NCI-H1048 (cell line): ENCODE measurements at places on chromosomes 1 and 21.

- DNase-seq = no peak
Measured at GRCh38 chr1:236002572-236002971, 62.3 kb downstream of the NID1 start.

DNA sequence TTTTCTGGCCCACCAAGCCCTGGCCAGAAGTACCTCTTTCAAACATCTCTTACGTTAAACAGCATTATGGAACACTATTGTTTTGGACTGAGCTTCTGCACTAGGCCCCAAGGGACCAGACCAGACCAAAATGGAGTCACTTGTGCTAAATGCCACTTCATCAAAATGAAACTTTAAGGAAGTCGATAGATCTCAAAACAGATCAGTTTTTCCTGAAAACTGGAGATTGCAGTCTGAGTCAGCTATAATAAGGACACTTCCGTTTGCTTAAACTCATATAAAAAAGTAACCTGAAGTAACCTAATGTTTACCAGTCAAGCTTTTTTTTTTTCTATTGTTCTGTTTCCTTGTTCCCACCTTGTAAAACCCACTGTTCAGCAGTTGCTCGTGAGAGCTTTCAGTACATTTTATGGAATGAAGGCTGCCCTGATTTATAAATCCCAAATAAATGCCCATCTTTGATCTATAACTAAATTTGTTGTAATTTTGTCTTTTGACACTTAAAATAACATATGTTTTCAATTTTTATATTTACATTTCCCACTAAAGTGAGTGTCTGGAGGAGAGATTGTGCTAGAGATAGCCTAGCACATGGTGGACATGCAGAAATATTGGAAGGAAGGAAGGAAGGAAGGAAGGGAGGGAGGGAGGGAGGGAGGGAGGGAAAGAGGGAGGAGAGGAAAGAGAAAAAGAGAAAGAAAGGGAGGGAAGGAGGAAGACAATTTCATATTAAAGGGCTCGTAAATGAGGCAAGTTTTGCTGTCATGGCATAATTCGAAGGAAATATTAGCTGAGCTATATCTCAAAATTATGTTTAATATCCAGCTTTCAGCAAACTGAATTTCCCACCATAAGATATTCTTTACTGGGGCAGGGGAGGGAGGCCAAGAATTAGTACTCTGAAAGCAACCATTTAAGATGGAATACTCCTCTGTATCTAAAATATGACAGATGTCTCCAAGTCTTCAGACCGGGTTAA lies 77.0 kb upstream of the CXADR start:
- no peak for DNase-seq

GRCh38 chr21:41011098-41011731 lies 156.7 kb upstream of the BACE2 start:
- DNase-seq = no peak

- no peak for DNase-seq
Measured at GRCh38 chr21:29053011-29053553, 20.4 kb downstream of the CCT8 start.

DNA sequence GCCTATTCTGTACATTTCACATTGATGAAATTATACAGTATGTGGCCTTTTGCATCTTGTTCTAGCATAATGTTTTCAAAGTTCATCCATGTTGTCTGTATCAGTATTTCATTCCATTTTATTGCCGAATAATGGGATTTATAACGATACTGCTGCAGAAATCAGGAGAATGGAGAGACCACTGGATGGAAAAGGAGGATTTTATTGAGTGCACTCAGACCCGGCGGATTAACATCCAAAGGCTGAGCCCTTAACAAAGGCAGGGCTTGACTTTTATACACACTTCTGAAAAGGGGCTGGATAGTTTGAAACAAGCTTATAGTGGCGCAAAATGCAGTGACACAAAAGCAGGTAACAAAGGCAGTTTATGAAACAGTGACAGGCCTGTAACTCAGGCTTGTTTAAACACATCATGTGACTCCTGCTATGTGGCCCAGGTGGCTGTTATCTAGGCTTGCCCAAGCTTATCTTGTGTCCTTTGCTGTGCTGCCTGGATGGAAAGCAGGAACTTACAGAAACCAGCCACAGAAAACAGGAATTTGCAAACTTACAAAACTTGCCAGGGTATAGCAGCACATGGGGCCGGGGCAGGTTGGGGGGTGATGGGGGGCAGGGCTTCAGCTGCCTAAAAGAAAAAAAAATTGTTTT lies 32.8 kb upstream of the KCNJ15 start:
- DNase-seq = no peak

DNA sequence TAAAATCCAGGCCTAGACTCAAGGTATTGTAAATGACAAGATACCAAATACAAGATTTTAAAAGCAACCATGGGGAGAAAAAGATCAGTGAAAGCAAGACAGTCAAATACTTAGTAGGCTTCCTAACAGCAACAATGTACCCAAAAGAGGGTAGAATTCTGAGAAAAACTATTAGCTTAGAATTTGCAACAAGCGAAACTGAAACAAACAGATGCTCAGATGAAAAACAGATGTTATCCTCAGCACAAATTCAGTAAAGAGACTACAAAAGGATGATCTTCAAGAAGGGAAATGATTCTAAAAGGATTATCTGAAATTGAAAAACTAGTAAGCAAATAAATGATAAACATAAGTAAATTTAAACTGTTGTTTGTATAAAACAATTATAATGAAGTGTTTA lies 40.0 kb downstream of the PDC start:
- no peak for DNase-seq

GRCh38 chr1:106944721-106945120 lies 111.8 kb upstream of the PRMT6 start:
- no peak for DNase-seq

DNA sequence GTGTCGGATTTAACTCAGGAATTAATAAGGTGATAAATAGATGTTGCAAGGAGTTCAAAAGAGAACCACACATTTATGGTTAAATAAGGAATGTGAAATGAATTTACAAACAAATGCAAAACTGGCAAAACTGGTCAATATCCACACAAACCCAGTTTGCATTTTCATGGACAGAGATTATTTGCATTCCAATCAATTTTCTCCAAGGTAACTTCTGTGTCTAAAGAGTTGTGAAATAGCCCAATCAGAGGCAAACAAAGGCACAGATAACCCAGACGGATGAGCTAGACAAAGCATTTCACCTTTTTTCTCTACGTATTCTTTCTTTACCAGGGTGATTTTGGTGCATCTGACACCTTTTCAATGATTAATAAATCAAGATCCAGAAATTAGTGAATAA lies 63.9 kb downstream of the MAP3K7CL start:
- no peak for DNase-seq

- no peak for DNase-seq
Measured at GRCh38 chr1:19400875-19401534, 84.3 kb downstream of the CAPZB start.

DNA sequence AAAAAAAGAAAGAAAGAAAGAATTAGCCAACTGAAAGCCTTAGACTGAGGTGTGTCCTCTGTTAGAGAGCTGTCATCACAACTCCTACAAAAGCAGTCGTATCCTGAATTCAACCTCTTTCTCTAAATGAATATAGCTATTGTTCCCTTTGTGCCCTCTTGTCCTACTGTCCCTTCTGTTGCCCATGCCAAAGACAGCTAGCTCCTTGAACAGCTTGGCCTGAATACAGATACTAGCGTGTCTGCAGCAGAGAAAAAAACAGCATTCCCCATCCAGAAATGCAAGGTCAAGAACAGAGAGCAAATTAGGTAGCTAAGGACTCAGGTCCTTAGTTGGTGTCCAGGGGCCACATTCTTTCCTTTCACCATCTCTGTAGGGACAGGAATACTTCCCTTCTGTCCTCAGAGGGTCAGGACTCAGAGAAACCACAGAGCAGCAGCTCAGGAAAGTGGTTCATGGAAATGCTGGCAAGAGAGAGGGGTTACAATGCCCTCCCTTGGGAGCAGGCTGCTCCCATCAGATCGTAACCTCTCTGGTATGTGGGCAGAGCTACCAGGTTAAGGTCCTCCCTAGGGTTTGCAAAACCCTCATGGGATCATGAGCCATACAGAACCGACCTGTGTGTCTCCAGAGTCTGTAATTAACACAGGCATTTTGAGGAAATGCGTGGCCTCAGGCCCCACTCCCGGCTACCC lies 1.8 kb upstream of the ZBTB48 start:
- DNase-seq = no peak

DNA sequence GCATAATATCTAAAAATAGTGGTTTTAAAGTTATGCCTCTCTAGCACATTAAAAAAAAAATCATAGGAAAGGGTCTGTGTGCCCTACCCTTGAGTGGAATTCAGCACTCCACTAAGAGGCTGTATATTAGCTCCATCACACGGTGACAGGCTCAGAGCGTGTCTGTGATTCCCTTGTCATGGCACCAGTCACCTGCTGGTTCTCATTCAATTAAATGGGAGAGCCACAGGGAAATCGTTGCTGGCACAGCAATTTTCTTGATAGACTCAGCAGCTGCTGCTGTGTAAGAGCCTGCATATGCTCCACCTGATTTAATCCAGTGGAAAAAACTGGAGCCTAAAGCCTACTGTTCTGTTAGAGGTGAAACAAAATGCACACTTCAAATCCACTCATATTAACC lies 9.5 kb downstream of the ATP6V1G3 start:
- no peak for DNase-seq

DNA sequence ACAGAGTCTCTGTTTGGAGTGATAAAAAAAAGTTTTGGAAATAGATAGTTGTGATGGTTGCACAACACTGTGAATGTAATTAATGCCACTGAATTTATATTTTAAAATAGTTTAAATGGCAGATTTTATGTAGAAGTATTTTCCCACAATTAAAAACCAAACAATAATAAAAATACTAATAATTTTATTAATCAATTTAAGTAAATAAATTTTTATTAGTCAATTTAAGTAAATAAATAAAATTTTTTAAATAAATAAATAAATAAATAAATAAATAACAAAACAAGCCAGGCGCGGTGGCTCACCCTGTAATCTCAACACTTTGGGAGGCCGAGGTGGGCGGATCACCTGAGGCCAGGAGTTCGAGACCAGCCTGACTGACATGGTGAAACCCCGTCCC lies 4.9 kb upstream of the KDF1 start:
- no peak for DNase-seq

GRCh38 chr1:228691926-228692325 lies 43.4 kb upstream of the RHOU start:
- DNase-seq = peak; percentile 12

- DNase-seq = no peak
Measured at GRCh38 chr21:35399002-35399530, 350.0 kb upstream of the RUNX1 start.

DNA sequence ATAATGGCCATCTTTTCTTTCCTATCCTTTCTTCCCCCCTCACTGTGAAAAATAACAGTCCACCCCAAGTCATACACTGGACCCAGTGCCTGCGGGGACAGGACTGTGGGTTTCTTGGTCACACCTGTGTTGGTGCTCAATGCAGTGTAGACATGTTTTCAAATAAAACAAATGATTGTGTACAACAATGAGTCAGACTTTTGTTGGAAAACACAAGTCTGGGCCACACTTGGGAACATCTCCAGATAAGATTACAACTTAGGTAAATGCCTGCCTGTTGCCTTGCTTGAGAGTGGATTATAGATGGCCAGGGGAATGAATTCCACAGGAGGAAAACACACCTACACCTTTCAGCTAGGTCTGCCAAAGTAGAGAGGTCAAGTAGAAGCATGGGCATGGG lies 34.1 kb downstream of the PDPN start:
- no peak for DNase-seq

DNA sequence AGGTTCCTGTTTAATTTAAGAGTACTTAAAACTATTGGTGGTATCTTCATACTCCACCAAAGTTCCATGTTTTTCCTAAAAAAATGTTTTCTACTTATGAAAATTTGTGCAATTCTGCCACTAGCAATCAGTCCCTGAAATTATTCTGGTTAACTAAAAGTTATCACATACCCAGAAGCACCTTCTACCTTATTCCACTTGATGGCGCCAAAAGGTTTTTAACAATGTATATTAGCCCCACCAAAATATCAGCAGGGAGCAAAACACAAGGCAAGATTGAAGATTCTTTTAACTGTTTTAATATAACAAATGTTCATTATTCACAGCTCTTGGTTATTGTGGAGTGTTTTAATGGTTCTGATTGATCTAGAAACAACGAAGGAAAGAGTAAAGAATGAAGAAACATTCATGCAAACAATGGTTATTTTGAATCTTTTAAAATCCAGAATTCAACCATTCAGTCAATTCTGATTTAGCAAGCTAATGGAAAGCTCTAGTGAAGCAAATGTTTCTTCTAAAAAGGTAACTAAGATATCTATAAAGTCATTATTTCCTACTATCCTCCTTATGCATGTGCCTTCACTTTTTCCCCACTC lies 67.2 kb downstream of the TTLL7 start:
- no peak for DNase-seq

DNA sequence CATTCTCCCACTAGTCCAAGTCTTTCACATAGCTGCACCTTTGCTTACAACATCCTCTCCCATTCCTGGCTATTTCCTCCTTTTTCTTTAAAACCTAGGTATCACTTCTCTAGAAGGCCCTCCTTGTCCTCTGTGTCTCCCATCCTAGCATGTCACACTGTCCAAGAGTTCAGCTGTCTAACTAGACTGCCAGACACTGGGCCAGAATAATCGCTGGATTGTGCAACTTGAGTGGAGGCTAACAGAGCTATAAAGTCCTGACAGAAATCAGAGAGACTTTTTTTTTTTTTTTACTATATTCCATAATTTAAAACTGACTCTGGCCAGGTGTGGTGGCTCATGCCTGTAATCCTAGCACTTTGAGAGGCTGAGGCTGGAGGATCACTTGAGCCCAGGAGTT lies 4.2 kb upstream of the ANGPTL7 start:
- no peak for DNase-seq

DNA sequence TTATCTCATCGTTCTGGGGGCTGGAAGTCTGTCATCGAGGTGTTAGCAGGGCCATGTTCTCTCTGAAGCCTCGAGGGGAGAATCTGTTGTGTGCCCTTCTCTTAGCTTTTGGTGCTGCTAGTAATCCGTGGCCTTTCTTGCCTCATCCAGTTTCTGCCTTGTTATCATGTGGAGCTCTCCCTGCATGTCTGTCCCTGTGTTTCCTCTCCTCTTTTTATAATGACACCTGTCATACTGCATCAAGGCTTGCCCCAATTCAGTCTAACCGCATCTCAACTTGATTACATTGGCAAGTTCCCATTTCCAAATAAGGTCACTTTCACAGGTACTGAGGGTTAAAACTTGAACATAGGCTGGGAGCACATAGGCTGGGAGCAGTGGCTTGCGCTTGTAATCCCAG lies 82.6 kb upstream of the CNIH3 start:
- DNase-seq = no peak

- DNase-seq = no peak
Measured at GRCh38 chr1:154467434-154468102, 34.5 kb upstream of the TDRD10 start.

DNA sequence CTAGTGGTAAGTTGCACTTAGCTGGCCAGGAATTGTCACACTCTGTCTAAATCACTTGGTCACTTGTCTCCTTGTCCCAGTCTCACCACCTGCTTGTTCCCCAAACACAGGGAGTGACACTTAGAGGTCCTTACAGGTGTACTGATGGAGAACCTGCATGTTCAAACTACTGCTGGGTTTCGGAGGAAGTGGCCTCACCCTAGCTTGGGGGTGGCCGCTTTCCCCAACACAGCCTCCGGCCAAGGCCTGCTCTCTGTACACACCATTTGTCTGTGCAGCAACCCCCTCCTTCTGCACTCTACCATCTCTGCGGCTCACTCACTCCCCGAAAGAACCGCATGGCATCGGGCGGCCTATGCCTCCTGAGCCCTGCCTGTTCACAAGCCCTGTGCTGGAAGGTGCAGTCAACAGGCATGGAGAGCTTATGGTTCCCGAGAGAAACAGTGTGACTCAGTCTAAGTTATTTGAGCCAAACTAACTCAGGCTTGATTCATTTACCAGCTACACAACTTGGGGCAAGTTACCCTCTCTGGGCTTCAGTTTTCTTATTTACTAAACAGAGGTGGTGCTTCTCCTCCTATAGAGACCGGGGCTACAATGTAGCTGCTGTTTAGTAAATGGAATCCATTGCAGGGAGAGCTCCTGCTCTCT lies 10.5 kb upstream of the SPRR4 start:
- DNase-seq = no peak
